ENCODE measurements at places on chromosomes 11 and 22. TPM values are rescaled to one million over a fixed set of nuclear protein-coding genes. Genes with fewer than 3 reads are reported as not detected.

DNA sequence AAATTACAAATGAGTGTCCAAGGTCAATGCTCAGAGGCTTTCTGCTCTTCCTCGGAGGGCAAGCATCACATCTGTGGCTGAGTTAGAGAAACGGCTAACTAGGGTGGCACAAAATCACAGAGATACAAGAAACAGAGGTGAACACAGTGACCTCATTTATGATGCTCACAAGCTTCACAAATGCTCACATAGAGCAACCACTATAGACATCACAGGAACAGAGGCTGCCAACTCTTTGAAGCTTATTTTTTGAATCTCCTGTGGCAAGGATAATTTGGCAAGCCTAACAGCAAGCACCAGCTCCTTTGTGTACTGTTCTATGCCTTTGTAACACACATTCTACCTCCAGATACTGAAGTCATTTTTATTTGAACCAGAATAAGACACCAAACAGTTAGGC lies 416.5 kb upstream of the DDI1 start:
- no peak for DNase-seq

GRCh38 chr11:43399983-43400630 lies 41.4 kb downstream of the TTC17 start:
- DNase-seq, result no peak

DNA sequence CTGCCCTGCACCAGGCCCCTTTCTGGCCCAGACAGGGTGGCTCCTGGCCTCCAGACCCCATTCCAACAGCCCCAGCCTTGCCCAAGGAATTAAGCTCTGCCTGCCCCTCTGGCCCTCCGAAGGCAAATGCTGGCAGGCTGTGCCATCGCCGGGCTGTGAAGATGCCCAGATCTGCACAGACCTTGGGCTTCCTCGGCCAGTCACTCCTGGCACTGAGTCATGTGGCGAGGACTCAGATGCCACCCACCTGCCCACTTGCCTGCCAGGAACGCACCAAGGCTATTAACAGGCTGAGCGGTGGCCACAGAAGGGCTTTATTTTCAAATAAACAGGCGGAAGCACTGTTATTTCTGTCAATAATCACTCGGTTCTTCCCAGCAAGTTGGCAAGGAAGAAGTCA lies 50.3 kb upstream of the TTLL12 start:
- DNase-seq, result no peak

- DNase-seq, result peak; percentile 56
Observed at GRCh38 chr22:43945632-43946383, 9.4 kb upstream of the SAMM50 start.

DNA sequence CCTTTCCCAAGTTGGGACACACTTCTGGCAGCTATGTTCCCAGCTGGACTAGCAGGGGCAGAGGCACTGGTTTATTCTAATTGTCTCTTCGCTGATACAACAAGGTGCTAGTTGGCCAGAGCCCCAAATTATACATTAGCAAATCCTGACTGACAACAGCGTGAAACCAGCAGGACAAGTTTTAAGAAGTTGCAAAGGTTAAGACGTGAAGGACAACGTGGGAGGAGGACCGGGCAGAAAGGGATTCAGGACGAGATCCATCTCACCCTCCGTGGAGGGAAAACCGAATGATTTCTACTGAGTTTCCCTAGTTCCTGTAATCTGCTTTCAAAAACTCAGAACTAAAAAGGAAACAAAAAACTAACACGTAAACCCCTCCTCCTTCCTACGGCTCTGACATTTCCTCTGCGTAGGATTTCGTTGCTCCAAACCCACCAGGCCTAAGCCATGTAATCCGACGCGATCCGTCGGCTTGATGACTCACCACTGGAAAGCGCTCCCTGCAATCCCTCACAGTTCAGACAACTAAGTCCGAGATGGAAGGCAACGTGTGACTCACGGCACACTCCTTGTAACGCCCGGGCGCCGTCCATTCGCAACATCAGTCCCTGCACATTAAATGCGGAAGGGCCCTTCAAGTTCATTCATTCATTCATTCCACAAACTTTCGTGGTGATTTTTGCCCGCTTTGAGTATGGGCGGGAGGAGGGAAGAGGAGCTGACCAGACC lies 703 bp downstream of the POGLUT3 start:
- DNase-seq, result peak; percentile 98

DNA sequence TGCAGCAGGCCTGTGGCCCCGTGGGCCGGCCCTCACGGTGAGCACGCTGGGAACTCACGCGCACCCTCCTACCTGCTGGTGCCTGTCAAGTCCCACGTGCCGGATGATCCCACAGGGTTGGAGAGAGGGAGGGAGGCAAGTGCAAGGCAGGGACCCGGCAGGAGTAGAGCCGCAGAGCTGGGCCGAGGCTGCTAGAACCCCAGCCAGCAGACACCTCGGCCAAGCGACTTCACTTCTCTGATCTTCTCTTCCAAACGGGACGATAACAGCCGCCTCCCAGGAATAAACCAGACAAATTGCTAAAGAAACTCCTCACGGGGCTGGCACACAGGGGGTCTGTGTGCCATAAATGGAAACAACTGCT lies 1232.8 kb downstream of the TBC1D22A start:
- DNase-seq, result no peak

DNA sequence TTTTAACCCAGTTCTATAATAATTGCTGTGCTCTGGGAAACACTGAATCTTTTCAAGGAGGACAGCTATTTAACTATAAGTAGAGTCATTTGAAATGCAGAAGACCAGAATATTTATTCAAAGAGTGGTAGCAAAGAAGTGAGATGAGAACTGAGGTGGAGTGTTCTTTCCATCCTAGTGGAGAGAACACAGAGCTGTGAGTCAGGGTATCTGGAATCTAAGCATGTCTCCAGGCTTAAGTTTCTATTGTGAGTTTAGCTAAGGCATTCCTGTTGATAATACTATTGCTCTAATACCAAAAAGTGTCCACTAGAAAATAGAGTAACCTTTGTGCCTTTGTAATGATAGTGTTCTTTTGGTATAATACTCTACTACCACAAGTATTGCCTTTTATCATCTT lies 32.4 kb downstream of the JAM3 start:
- no peak for DNase-seq

- DNase-seq, result no peak
Observed at GRCh38 chr11:133219543-133219942, 312.8 kb downstream of the OPCML start.

DNA sequence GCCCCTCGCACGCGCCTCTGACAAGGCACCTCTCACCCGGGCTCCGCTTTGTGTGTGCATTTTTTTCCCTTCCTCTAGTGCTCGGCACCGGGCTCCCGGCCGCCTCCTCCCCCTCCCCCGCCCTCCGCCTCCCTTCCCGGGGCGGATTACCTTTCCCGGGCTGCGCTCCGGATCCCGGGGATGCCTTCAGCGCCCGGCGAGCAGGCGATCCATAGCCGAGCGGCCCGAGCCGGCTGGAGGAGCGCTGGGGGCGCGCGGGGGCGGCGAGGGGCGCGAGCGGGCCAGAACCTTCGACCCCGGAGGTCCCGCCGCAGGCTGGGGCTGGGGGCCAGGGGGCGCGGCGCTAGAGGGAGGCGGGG lies 282 bp downstream of the MPPED2 start:
- no peak for DNase-seq

Gene CHRM1
- total RNA-seq, result 1.5 TPM

Gene OR4D5
- not detected for total RNA-seq

Measured in lung (tissue), 17 donors.